OCI-M1 (cell line): ENCODE measurements at places on chromosomes 3 and 15.

DNA sequence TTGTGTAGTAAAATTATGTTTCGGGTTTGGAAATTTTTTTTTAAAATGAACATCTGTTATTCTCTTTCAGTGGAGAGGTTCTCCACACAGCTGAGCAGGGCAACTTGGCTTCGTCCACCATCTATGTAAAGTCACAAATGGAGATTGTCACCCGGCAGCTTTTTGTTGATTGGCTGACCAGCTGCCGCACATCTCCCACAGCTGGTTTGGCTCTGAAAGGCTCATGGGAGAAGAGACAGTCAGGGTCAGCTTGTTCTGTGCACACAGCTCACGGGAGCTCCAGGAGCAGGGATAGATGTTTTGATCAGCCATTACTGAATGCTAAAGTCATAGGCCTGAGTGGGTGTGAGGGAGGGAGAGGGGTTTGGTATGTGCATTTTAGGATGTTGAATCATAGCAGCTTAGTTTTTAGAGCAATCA is 12.9 kb upstream of the CCDC80 start:
- no peak for DNase-seq

DNA sequence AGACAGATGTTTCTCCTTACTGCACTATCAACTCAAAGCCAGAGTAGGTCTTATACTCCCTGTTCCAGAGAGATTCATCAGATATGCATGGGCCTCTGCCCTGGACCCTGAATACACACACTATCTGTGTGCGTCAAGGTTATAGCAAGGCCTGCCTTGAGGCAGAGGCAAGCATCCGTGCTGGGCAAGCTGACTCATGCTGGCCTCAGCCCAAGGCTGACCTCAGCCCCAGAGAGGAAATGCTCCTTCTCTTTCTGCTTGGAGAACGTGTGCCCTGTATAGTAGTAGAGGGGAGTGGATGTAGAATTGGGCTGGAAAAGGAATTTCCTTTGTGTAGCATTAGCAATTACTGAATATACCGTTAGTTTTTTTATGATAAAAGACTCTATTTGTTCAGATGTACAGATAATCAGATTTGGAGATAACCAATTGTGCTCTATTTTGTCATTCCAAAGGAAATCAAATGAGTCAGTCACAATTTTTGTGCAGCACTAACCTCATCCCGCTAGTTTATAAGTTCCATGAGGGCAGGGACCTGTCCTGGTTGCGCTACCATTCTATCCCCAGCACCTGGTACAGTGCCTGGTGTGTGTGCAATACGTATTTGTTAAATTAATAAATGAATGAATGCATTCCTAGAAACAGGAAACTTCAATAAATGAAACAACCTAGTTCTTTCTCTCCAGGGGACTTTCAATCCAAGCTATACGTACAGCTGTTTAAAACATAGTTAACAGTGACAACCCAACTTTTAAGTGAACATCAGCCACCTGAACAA is 13.3 kb upstream of the PAQR9 start:
- DNase-seq, result peak; percentile 94

DNA sequence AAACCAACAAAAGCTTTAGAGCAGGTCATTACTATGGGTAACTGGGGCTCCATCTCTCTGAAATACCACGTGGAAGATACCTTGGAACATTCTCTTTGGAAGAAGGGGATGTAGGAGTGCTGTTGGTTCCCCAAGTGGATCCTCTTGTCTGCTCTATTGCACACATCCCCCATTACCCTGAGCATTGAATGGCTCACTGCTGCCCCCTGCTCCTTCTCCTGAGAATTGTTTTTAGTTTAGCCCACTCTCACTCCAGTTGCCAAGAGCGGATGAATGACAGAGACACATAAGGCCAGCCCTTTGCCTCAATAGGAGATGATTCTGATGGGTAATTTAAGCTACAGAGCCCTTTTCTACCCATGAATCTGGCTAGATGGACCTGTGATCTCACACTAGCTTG is 135.6 kb upstream of the SUCLG2 start:
- peak; percentile 37 for DNase-seq

- DNase-seq, result peak; percentile 72
Measured at GRCh38 chr3:138945709-138946662, 951 bp downstream of the FOXL2 start.

GRCh38 chr3:146493221-146493620 is 23.9 kb upstream of the PLSCR2 start:
- DNase-seq, result no peak

- DNase-seq, result no peak
Measured at GRCh38 chr3:183064475-183064874, 34.8 kb downstream of the MCCC1 start.

DNA sequence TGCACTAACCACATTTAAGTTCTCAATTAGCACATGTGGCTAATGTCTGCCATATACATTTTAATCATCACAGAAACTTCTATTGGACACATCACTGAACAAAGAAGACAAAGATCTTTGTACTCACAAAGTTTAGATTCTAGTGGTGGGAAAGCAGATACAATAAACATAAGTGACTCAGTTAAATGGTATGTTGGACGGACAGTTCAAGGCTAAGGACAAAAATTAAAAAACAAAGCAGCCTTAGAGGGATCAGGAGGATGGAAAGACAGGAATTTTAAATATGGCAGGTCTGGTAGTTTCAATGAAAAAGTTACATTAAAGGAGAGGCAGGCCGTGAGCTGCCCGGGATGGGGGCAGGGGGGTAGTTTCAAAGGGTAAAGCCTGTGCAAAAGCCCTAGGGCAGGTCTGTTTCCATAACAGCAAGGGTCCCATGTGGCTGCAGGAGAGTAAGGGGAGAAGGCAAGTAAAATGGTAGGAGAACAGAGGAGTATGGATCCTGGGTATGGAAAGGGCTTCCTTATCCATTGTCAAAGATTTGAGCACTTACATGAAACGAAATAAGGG is 220.7 kb downstream of the FHIT start:
- no peak for DNase-seq

- DNase-seq, result no peak
Measured at GRCh38 chr3:374459-374858, 177.9 kb downstream of the CHL1 start.
